ENCODE measurements at places on chromosomes 2 and 18. TPM values are rescaled to one million over a fixed set of nuclear protein-coding genes. Genes with fewer than 3 reads are reported as not detected.

DNA sequence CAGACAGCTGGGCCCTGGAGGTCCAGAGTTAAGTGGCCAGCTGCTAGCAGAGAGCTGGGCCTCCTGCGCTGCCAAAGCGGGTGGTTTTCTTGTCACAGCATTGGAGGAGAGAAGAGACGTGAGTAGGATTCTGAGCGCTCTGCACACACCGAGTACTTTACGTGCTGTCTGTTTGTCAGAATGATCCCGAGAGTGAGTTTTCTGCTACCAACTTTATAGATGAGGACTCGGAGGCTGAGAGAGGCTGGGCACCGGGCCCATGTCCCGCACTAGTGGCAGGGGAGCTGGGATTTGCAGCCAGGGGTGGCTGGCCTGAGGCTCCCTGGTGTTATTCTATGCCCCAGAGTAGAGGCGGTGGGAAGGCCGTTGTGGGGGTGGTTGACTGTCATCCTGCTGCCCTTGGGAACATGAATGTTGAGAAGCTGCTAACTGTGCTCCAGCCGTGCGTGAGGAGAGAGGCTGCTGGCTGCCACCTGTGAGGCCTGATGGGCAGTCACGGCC is 36.3 kb upstream of the MBP start:
- DNase-seq: no peak

DNA sequence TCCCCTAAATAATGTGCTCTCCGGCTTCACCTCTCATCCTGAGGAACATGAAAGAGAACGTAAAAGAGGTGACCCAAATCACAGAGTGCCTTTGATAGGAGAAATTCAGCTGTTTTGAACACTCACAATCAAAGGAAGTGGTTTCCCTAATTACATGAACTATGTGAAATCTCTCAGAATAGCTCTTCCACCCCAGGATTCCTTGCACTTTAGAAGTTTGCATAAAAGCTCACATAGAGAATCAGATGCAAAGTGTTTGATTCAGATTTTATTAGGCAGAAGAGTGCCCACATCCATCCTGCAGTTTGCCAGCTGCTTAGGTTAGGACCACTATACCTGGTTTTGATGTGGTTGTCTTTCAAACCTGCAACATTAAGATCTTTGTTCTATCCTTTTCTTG is 61.0 kb downstream of the MAP3K20 start:
- DNase-seq: no peak

DNA sequence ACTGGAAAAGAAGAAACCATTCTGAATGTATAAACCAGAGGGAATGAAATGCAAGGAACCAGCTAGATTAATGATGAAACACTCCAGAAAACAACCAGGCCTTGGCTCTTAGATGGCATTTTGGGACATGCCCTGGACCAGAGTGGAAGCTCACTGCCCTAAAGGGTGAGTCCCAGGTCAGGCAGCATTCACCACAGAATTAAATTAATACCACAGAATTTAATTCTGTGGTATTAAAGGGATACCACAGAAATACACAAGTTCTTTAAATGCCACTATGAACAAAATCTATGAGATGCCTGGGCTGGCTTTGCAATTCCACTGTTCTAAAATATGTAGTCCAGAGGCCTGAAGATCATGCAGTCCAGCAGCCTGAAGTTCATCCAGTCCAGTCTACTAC is 122.3 kb upstream of the KYNU start:
- DNase-seq: no peak

GRCh38 chr2:233444501-233444900 is 90.2 kb downstream of the DGKD start:
- no peak for DNase-seq

- DNase-seq: no peak
These were observed 3.5 kb downstream of the ADCYAP1 start for GRCh38 chr18:907885-908757.

GRCh38 chr18:79753391-79753851 is 44.3 kb upstream of the KCNG2 start:
- DNase-seq: no peak

- DNase-seq: no peak
These were observed 29.2 kb downstream of the SF3B1 start for GRCh38 chr2:197405582-197405981.

GRCh38 chr2:32877587-32878510 is 68.9 kb upstream of the LTBP1 start:
- no peak for DNase-seq

DNA sequence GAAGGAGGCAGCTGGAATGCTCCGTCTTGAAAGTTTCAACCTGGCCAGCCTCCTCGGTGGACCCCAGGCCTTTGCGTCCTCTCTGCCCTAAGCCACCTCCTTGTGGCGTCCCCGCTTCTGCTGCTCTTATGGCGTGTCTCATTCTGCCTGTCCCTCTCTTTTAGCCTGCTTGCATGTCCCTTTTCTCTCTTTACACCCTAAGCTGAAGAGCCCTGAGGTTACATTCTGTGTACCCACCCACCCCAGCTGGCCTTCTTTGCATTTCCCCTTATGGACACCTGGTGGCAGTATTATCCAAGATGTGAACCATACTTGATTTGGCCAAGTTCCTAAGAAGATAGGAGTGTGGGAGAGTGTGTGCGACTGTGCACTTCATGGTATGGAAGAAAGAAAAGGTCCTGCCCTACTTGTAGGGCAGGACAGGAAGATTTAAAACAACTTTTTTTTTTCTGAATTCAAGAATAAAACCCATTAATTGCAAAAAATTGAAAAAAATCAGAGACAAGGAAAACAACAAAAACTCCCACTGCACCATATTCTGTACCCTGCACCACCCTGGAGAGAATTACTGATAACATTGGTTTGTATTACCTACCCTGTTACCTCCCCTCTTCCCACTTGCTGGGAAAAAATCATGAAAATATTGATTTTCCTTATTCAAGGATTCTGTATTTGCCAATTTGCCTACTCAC is 77.4 kb downstream of the DYSF start:
- peak; percentile 30 for DNase-seq

DNA sequence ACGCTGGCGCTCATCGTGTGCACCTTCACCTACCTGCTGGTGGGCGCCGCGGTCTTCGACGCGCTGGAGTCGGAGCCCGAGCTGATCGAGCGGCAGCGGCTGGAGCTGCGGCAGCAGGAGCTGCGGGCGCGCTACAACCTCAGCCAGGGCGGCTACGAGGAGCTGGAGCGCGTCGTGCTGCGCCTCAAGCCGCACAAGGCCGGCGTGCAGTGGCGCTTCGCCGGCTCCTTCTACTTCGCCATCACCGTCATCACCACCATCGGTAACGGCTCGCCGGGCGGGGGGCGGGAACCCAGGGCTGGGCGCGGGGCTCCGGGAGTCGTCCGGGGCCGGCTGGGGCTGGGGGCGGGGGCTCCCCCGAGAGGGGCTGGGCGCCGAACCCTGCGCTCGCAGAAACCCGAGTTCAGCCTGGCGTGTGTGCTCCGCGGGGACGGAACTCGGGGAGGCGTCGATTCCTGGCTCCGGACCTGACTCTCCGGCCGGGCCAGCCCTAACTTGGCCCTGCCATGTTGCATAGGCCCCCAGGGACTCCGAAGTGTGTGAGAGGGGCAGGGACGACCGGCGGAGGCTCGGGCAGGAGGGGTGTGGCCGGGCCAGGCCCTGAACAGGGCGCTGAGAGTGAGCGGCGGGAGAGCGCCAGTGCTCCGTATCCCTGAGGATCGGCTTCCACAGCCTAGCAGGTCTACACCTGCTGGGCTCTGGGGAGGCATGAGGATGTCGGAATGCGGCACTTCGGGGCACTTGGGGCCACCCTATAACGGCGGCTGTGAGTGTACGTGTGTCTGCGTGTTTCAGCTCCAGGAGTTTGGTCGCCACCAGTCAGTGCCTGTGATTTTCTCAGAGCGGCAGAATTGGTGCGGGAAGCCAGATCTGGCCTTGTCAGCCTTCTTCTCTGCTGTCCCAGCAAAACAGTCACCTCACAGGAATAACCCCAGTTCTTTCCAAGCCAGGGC is 651 bp downstream of the KCNK3 start:
- DNase-seq: peak; percentile 40

DNA sequence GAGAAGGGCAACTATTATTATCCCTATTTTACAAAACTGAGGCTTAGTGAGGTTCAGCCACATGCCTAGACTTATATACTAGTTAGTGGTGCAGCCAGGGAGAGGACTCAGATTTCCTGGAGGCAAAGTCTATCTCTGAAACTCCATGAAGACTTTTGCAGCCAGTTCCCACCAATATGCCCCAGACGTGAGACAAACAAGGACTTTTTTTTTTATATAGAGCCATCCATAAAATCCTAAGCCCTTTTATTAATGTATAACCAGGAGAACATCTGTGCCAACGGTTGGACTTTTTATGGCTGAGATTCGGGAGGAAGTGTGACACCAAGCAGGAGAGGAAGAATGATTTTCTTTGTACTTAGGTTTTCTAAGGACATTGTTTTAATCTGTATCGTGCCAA is 29.9 kb downstream of the LIPG start:
- no peak for DNase-seq

DNA sequence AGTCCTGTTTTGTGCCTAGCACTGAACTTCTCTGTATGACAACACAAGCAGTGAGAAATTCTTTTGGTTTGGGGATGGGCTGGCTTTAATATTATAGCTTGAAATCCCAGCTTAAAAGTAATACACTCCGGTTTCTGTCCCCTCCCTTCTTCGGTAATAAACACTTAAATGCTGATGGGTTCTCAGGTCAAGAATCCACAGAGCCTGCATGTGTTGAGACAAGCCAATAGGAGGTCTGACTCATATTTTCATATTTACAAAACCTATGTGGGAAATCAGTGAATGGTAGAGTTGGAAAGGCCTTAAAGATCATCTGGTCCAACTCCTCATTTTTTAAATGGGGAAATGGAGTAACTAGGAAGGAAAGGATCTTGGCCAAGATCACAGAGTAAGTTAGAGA is 47.5 kb downstream of the VSNL1 start:
- DNase-seq: no peak

DNA sequence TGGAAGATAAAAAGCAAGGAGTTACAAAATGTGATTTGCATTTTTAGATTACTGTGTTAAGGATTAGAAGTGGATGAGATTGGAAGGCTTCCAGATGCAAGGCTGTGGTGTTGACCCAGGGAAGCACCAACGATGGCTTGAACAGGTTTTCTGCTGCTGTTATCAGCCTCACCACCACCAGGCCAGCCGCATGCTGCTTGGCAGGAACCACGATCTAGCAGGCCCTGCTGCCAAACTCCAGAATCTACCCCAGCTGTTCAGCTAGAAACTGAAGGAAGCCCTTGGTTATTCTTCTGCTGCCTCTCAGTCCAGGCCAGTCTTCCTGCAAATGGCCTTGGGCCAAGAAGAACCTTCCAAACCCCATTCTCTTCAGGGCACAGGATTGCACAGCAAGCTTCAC is 133.9 kb downstream of the MTCL1 start:
- no peak for DNase-seq

GRCh38 chr18:78611869-78612268 is 367.7 kb upstream of the SALL3 start:
- DNase-seq: no peak

- peak; percentile 86 for DNase-seq
These were observed 216.4 kb downstream of the LPIN1 start for GRCh38 chr2:11962707-11963328.

DNA sequence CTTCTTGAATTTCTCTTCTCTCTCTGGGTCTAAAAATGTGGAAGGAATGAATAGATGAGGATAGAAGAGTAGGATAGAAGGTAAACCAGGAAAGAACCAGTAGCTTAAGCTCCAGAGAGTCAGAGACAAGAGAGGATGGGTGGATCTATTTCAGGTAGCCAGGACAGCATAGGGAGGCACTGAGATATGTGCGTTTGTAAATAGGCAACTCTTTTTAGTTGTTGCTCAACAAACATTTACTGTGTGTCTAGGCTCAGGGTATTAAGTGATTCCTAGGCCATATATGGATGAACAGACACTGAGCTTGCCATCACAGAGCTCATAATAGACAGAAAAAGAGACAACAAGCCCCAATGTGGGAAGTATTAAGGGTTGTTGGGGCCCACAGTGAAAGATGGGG is 160.5 kb downstream of the NAPG start:
- no peak for DNase-seq

GRCh38 chr18:9096007-9096371 is 6.5 kb upstream of the NDUFV2 start:
- no peak for DNase-seq

Gene EPB41L3
- 63.6 TPM for polyA plus RNA-seq

Gene IL1F10
- not detected for polyA plus RNA-seq

Gene TMEM17
- polyA plus RNA-seq: 6.8 TPM

Gene G6PC2
- 0.08 TPM for polyA plus RNA-seq

Gene ASB18
- polyA plus RNA-seq: 0.15 TPM

Gene AKAIN1
- not detected for polyA plus RNA-seq

Gene ST6GAL2
- polyA plus RNA-seq: 24.7 TPM
